ENCODE measurements at places on chromosomes 7 and 10.

GRCh38 chr10:23095966-23096801 is 805 bp downstream of the MSRB2 start:
- peak; percentile 73 for DNase-seq

DNA sequence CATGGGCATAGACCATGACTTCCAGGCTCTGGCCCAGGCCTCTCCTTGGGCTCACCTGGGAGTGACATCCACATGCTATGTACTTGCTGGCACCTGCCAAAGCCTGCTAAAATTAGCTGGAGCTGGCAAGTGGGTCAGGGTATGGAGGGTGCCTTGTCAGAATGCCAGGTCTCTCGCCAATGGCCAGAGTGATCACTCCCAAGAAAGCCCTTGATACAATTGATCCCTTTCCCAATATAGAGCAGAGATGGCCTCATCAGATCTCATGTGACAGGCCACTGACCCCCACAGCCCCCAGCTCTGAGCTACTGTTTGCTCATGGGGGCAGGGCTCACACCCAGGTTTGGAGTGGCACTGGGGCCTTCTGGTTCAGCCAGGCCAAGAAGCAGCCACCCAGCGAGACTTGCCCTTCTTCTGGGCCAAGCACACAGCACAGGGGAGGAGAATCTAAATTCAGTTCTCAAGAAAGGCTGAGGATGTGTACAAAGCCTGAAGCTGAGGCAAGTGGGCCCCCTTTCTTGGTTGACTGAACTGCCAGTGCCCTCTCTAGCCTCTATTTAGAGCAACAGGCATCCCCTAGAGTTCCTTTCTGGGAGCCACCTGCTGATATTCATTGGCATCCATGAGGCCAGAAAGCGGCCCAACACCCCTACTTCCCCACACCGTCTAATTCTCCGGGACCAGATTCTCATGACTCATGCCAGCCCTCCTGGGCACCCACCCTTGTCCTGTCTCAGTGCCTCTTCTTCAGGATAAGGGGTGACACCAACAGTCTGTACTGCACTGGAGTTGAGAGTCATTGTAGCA is 18.9 kb upstream of the MYL7 start:
- DNase-seq: no peak

DNA sequence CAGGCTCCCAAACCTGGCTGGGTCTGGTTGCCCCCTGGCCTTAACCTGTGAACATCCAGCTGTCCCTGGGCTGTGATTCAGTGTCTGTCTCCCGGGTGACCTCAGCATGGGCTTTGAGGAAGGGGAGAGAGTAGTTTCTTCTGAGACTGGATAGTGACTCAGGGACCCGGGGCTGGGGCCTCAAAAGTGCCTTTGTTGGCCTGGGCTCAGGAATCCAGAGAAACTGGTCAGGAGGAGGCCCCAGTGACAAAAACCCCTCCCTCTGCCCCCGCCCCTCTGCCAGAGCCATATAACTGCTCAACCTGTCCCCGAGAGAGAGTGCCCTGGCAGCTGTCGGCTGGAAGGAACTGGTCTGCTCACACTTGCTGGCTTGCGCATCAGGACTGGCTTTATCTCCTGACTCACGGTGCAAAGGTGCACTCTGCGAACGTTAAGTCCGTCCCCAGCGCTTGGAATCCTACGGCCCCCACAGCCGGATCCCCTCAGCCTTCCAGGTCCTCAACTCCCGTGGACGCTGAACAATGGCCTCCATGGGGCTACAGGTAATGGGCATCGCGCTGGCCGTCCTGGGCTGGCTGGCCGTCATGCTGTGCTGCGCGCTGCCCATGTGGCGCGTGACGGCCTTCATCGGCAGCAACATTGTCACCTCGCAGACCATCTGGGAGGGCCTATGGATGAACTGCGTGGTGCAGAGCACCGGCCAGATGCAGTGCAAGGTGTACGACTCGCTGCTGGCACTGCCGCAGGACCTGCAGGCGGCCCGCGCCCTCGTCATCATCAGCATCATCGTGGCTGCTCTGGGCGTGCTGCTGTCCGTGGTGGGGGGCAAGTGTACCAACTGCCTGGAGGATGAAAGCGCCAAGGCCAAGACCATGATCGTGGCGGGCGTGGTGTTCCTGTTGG is at the start of gene CLDN4:
CLDN4 (plus strand) TSS at position 316 of the 903 bp plus-strand sequence; CDS start at position 522, 206 bp downstream.
- no peak for DNase-seq

GRCh38 chr7:36062154-36062815 is 90.8 kb upstream of the EEPD1 start:
- DNase-seq: no peak
